ENCODE measurements at places on chromosomes 1 and 21.
A peak's percentile ranks its signal among the peaks of the same experiment; 100 is the strongest.

DNA sequence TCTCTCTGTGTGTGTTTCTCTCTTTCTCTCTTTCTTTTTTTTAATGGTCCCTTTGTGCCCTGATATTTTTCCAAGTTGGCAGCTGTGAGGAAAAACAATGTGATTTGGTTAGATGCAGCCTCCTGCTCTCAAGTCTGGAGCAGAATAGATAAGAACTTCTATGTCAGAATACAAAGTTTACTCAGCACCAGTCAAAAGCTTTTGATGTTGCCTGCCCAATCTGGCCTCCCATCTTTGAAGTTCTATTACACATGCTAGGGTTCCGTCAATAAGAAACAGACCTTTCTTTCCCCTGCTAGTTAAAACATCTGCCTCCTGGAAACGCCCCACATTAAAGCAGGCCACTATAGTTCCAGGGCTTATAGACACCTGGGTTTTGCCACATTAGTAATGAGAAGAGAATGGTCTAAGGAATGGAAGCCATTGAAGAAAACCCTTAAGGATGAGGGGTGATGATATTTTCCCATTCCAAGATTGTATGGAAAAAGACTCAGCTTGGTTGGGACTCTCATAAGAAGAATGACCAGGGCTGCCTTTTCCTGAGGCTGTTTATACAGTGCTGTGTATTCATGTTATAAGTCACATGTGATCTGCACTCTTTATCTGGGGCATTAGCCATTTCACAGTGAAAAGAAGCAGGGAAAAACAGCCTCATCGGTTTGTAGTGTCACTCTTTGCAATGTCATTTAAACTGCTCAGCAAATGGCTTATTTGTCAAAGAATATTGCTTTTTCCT is 414.7 kb upstream of the PROX1 start:
- H3K27ac ChIP-seq, result no peak overlapping the region
- no peaks in the 10 kb centered on the region for H3K27me3 ChIP-seq
- no peak for DNase-seq
- no peak overlapping the region for H3K4me3 ChIP-seq
- H3K4me1 ChIP-seq, result no peaks in the 10 kb centered on the region

DNA sequence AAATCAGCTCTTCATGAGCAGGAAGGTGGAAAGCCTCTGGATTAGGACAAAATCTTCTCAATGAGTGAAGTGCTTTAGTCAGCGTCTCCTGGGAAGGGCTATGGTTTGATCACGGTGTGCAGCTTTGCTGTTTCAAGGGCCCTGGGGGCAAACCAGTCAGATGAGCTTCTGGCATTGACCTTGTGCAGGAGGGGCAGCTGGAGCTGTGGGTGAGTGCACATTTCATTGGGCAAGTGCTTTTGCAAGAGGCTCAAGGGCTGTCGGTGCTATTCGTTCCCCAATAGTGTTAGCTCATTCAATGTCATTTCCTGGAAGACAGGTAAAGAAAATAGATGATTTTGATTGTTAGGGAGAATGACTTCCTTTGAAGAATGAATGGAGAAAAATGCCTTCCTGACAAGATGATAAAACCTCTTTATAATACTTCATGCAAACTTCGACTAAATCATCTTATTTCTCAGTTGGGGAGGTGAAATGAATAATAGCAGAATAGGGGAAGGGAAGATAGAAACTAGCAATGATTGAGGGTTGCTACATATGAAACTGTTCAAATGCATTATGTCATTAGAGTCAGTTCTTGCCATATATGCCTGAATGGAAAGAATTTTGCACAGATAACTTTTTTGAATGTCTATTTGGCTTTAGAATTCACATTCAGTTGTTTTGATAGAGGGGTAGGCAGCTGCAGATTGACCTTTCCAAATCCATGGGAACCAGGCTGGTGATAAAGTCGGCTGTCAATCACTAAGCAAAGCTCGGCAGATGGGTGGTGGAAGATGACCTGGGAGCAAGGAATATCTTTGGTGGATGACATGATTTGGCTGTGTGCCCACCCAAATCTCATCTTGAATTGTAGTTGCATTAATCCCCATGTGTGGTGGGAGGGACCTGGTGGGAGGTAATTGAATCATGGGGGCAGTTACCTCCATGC is 12.9 kb upstream of the DISC1 start:
- no peak overlapping the region for H3K4me3 ChIP-seq
- peaks cover 30% of the 10 kb centered on the region for H3K4me1 ChIP-seq
- H3K36me3 ChIP-seq, result no peaks in the 10 kb centered on the region
- peak overlapping the region; percentile 84 for H3K27ac ChIP-seq
- H3K27me3 ChIP-seq, result no peaks in the 10 kb centered on the region

DNA sequence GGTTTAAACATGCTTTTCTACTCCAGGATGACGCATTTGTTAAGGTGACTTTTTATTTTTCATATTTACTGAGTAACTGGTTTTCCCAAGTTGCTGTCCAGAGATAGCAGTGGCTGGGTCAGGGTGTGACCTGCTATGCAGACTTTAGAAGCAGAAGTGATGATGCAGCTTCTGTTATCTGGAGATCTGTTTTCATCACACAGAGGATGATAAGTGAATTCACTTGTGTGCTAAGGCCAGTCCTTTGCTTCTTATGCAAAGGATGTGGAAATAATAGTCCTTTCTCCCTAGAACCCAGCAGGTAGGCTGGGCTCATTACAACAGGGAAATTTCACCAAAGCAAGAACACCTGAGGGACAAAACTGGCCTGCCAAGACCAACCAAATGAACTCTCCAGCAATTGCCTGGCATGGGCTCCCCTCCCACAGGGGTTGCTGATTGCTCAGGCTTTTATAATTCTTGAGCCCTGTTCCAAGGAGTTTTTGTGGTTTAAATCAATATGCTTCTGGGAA is 97.8 kb upstream of the LPGAT1 start:
- DNase-seq, result no peak
- H3K27me3 ChIP-seq, result no peaks in the 10 kb centered on the region
- no peak overlapping the region for H3K27ac ChIP-seq
- H3K36me3 ChIP-seq, result no peaks in the 10 kb centered on the region

GRCh38 chr1:26791626-26792025 is 3.9 kb downstream of the PIGV start:
- H3K27me3 ChIP-seq, result no peaks in the 10 kb centered on the region
- H3K4me3 ChIP-seq, result no peak overlapping the region

DNA sequence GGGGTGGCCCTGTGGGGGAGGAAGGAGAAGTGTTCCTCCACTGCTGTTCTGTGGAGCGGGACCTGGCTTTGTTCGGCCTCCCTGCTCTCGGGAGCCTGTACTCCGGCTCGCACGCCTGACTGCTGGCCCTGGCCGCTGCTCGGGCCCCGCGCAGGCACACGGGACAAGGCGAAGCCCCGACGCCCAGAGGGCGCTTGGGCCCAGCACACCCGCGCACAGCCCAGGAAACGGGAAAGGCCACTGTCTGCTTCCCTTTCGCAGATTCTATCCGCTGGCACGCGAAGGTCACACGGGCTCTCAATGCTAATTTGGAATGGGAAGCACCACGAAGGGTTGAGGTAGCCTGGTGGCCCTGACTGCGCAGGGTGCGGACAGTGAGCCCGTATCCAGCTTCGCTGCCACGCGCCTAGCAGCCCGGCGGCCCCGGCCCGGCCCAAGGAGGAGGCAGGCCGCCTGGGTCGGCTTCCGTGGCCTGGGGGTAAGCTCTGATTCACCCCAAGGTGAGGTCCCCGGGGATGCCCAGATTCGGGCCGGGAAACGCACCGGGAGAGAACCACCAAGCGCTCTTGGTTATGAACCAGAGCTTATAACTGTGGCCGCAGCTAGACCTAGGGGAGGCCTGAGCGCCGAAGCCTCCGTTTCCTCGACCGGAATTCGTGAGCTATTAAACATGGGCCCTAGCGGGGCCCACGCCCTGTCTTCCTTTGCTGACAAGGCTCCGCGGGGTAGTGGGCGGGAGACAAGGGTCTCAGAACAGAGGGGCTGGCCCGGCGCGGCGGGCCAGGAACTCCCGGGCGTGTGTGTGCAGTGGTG is 19.7 kb upstream of the TBX15 start:
- H3K36me3 ChIP-seq, result no peaks in the 10 kb centered on the region
- no peak overlapping the region for H3K27ac ChIP-seq
- no peak overlapping the region for H3K4me3 ChIP-seq
- no peaks in the 10 kb centered on the region for H3K4me1 ChIP-seq
- no peak for DNase-seq

GRCh38 chr1:192939440-192939839 is 119.7 kb downstream of the UCHL5 start:
- H3K27me3 ChIP-seq, result no peaks in the 10 kb centered on the region
- H3K36me3 ChIP-seq, result no peaks in the 10 kb centered on the region
- no peaks in the 10 kb centered on the region for H3K4me1 ChIP-seq
- no peak overlapping the region for H3K4me3 ChIP-seq
- DNase-seq, result no peak
- H3K27ac ChIP-seq, result no peak overlapping the region

DNA sequence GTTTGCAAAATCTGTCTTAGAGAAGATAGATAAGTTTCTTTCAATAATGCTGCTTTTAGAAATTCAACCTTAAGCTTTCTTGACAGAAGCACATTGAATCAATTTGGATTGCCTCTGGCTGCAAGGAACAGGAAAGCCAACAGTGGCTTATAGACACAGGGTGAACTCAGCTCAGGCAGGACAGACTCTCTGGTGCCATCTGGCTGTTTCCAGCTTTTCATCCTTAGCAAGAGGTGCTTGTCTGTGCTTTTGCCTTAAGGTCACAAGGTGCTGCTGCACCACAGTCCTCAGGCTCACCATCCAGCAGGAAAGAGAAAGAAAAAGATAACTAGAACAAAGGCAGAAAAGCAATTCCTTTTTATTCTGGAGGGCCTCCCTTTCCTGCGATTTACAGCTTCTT is 93.7 kb upstream of the ETS2 start:
- H3K4me3 ChIP-seq, result no peak overlapping the region
- H3K27me3 ChIP-seq, result no peaks in the 10 kb centered on the region
- H3K4me1 ChIP-seq, result peaks cover 16% of the 10 kb centered on the region
- H3K36me3 ChIP-seq, result no peaks in the 10 kb centered on the region
- no peak overlapping the region for H3K27ac ChIP-seq
- DNase-seq, result peak; percentile 35

GRCh38 chr1:30877205-30877912 is 31.2 kb downstream of the SDC3 start:
- no peak overlapping the region for H3K27ac ChIP-seq
- H3K4me1 ChIP-seq, result no peaks in the 10 kb centered on the region
- no peak overlapping the region for H3K4me3 ChIP-seq
- no peaks in the 10 kb centered on the region for H3K36me3 ChIP-seq
- H3K27me3 ChIP-seq, result peaks cover 25% of the 10 kb centered on the region

DNA sequence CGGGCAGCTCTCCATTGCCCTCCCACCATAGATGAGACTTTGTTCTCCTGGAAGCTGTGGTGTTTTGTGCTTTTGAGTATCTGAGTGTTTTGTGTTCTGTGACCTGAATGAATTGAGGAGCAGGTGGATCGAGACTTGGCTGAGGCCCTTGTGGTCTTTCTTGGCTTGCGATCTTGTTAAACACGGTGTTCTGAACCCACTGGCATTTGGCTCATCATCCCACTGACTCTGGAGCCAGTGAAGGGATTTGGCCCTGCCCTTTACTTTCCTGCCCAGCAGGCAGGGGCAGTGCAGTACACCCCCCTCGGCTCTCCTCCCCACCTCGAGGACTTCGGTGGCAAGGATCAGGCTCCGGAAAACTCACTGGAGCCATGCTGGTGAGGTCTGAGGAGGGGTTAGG is 30.6 kb downstream of the PKNOX1 start:
- H3K4me3 ChIP-seq, result no peak overlapping the region
- no peaks in the 10 kb centered on the region for H3K27me3 ChIP-seq
- DNase-seq, result no peak

- no peak for DNase-seq
- H3K4me3 ChIP-seq, result no peak overlapping the region
- no peaks in the 10 kb centered on the region for H3K4me1 ChIP-seq
- no peaks in the 10 kb centered on the region for H3K27me3 ChIP-seq
- no peak overlapping the region for H3K27ac ChIP-seq
Observed at GRCh38 chr1:207793327-207793726, 41.5 kb downstream of the CD46 start.

GRCh38 chr1:1358433-1359271 is at the start of gene MXRA8:
Gene MXRA8 (minus strand): TSS chr1:1358555. CDS start chr1:1358504, 51 bp downstream.
- no peaks in the 10 kb centered on the region for H3K27me3 ChIP-seq
- no peak within 1 kb of the TSS for H3K27ac ChIP-seq
- no peaks in the 10 kb centered on the region for H3K4me1 ChIP-seq
- DNase-seq, result no peak
- H3K4me3 ChIP-seq, result no peak within 1 kb of the TSS

GRCh38 chr1:27600498-27601175 is 3.3 kb downstream of the AHDC1 start:
- peaks cover 16% of the 10 kb centered on the region for H3K36me3 ChIP-seq
- no peak for DNase-seq
- peak overlapping the region; percentile 76 for H3K27ac ChIP-seq
- peaks cover 78% of the 10 kb centered on the region for H3K4me1 ChIP-seq

DNA sequence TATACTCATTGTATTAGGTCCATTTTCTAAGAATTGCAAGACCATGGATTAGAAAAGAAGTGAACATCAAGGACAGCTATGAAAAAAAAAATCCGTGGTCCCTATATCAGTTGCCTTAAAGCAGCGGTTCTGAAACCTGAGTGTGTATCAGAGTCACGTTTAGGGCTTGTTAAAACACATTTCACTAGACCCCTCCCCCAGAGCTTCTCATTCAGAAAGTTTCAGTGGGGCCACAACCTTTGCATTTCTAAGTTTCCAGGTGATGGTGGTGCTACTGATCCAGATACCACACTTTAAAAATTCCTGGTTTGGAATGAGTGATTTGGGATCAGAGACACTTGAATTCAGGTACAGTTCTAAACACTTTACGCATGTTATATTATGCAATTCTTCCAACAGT is 96.1 kb upstream of the PRMT6 start:
- H3K4me3 ChIP-seq, result no peak overlapping the region
- no peaks in the 10 kb centered on the region for H3K4me1 ChIP-seq
- no peak for DNase-seq
- H3K36me3 ChIP-seq, result no peaks in the 10 kb centered on the region
- H3K27ac ChIP-seq, result no peak overlapping the region
- no peaks in the 10 kb centered on the region for H3K27me3 ChIP-seq

- H3K36me3 ChIP-seq, result no peaks in the 10 kb centered on the region
- no peak overlapping the region for H3K27ac ChIP-seq
- H3K27me3 ChIP-seq, result no peaks in the 10 kb centered on the region
- no peaks in the 10 kb centered on the region for H3K4me1 ChIP-seq
- DNase-seq, result peak; percentile 19
Observed at GRCh38 chr1:207619871-207620542, 24.9 kb upstream of the CR1L start.

GRCh38 chr1:206698011-206698410 is 13.3 kb downstream of the MAPKAPK2 start:
- H3K27ac ChIP-seq, result no peak overlapping the region
- no peak for DNase-seq
- no peak overlapping the region for H3K4me3 ChIP-seq
- H3K27me3 ChIP-seq, result no peaks in the 10 kb centered on the region
- H3K36me3 ChIP-seq, result 0 out of 2 replicates have a peak, but pooled peaks cover 3% of the 10 kb centered on the region
- no peaks in the 10 kb centered on the region for H3K4me1 ChIP-seq
